ENCODE measurements at places on chromosomes 2 and 18. TPM values are rescaled to one million over a fixed set of nuclear protein-coding genes. Genes with fewer than 3 reads are reported as not detected.

Gene CMPK2
- total RNA-seq, result 23.2 TPM

DNA sequence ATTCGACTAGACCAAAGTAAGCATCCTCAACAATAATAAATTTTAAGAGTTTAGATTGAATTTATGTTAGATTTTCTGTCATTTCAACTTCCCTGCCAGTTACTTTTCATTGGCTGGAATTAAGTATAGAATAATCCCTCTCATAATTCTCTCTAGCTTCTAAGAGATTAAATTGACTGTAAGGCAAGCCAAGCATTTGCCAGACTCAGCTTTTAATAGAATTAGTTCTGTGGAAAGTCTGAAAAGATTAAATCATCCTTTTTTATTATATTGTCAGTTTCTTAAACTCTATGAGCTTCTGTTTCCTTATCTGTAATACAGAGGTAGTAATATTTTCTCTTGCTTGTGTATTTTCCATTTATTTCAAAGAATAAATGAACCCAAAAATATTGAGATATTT lies 77.9 kb upstream of the ZNF804A start:
- H3K27ac ChIP-seq, result no peak overlapping the region
- no peaks in the 10 kb centered on the region for H3K27me3 ChIP-seq
- no peak for DNase-seq
- H3K36me3 ChIP-seq, result no peaks in the 10 kb centered on the region
- H3K4me3 ChIP-seq, result no peak overlapping the region

Gene UGT1A10
- total RNA-seq, result not detected

DNA sequence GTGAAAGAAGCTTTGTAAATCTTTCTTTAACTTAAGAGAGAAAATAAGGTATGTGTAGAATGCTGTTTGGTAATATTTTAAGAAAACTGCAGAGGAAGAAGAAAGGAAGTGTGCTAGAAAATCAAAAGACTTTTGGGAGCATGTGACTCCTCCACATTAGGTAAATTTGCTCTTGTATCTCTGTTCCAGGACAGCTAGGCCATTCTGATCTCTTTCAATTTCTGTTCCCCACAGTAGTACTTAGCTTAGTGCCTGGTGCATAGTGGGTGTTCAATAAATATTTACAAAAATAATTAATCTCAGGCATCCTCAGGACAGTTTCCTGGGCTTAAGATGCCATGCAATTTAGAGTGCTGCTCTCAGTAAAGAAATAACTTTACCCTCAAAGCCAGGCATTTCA lies 105.0 kb downstream of the GPD2 start:
- H3K27me3 ChIP-seq, result no peaks in the 10 kb centered on the region
- no peak overlapping the region for H3K27ac ChIP-seq

GRCh38 chr2:209977386-209978239 lies 24.8 kb upstream of the RPE start:
- no peaks in the 10 kb centered on the region for H3K36me3 ChIP-seq
- H3K27ac ChIP-seq, result no peak overlapping the region
- H3K4me1 ChIP-seq, result no peaks in the 10 kb centered on the region
- no peak overlapping the region for H3K4me3 ChIP-seq
- H3K27me3 ChIP-seq, result no peaks in the 10 kb centered on the region

Gene LIMS1
- 97.6 TPM for total RNA-seq

Gene RNF144A
- total RNA-seq, result 16.0 TPM

Gene MBD5
- 42.1 TPM for total RNA-seq

Gene CRYGD
- not detected for total RNA-seq

DNA sequence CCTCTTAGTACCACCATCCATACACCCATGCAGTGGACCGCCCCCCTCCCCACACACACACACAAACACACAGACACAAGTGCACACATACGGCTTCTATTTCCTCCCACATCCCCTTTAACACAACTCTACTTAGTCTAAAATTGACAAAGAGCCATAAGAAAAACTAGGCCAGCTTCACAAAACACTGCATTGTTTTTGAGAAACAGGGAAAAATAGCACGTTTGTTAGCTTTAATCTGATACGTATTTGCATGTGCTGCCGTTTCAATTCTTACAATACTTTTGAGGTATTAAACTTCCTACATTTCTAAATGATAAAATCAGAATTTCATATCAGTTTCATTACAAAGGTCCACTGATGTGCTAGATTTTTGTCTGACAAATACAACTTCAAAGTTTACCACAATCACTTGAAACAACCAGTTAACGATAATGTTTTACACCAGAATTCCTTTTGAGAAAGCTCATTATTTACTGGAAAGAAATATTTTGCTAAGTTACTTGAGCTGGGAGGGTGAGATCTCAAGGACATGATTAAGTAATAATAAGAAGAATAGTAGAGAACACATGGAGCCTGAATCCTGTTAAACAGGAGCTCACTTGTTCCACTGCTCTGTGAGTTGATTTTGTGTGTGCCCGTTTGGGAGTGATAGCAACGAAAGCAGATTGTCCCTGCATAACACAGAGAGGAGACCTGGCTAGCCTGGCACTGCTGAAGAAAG lies 74.5 kb downstream of the MOGAT1 start:
- no peak overlapping the region for H3K4me3 ChIP-seq
- no peak overlapping the region for H3K27ac ChIP-seq
- no peaks in the 10 kb centered on the region for H3K27me3 ChIP-seq
- no peak for DNase-seq
- H3K36me3 ChIP-seq, result no peaks in the 10 kb centered on the region
- peaks cover 9% of the 10 kb centered on the region for H3K4me1 ChIP-seq

Gene ALPG
- total RNA-seq, result 0.49 TPM
